ENCODE measurements at places on chromosomes 7 and 10. TPM values are rescaled to one million over a fixed set of nuclear protein-coding genes. Genes with fewer than 3 reads are reported as not detected.

The BTBD16 gene
- not detected for total RNA-seq

The PRSS1 gene
- 3.2 TPM for total RNA-seq

The CASTOR2 gene
- 27.7 TPM for total RNA-seq

The CACNB2 gene
- total RNA-seq, result 37.0 TPM

The TUBAL3 gene
- total RNA-seq, result 0.16 TPM

The IFIT2 gene
- 9.0 TPM for total RNA-seq

The POU6F2 gene
- 0.56 TPM for total RNA-seq

The CYP3A7 gene
- not detected for total RNA-seq

The MMD2 gene
- not detected for total RNA-seq

The ADCYAP1R1 gene
- total RNA-seq, result 2.4 TPM

The PIK3CG gene
- 1.5 TPM for total RNA-seq

The HELLS gene
- 0.58 TPM for total RNA-seq

The SGCE gene
- total RNA-seq, result 14.3 TPM

The MYH16 gene
- not detected for total RNA-seq

The FAM180A gene
- 35.3 TPM for total RNA-seq

The CELF2 gene
- 73.3 TPM for total RNA-seq

The GPR158 gene
- 0.05 TPM for total RNA-seq
